ENCODE measurements at places on chromosomes 12 and 14.

DNA sequence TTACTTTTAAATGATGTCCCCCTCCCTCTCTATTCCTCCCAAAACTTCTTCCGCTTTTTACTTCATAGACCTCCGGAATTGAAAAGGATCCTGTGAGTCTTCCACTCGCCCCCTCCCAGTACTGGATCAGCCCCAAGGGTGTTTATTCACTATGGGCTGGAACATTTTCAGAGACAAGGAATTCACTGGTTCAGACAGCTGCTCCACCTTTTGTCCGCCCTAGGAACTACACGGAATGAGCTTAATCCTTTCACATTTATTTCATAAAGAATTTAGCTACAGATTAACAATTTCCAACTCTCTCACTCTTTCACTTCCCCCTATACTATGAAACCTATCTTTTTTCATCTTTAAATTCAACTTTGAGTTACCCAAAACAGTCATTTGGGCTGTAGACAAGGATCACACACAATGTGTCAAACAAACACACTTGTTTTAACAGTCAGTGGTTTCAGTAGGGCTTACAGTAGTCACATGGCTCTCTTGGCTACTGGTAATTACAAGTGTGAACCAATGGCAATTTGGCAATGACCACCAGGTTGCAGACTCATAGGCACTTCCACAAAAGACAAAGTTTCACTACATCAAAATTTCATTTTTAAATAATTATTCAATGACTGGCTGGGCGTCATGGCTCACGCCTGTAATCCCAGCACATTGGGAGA, 20.6 kb downstream of the CNIH1 start:
- peak; percentile 63 for DNase-seq

DNA sequence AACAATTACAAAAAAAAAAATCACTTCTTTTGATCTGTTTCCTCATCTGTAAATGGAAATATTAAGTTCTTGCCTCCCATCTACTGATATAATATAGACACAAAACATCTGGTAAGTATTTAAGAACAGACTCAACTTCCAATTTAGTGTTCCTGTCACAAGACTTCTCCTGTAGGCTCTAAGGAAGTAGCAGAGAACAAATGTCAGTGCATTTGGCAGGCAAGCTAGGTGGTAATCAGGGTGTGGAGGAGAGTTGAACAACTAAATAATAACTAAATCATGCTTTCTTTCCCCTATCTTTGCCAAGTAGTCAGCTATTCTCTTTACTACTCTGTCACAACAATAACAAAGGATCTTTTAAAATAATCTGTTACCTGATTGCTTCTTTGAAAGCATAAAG, 22.1 kb downstream of the BAZ1A start:
- no peak for DNase-seq

GRCh38 chr14:47148686-47149085, 497.1 kb upstream of the RPL10L start:
- no peak for DNase-seq

DNA sequence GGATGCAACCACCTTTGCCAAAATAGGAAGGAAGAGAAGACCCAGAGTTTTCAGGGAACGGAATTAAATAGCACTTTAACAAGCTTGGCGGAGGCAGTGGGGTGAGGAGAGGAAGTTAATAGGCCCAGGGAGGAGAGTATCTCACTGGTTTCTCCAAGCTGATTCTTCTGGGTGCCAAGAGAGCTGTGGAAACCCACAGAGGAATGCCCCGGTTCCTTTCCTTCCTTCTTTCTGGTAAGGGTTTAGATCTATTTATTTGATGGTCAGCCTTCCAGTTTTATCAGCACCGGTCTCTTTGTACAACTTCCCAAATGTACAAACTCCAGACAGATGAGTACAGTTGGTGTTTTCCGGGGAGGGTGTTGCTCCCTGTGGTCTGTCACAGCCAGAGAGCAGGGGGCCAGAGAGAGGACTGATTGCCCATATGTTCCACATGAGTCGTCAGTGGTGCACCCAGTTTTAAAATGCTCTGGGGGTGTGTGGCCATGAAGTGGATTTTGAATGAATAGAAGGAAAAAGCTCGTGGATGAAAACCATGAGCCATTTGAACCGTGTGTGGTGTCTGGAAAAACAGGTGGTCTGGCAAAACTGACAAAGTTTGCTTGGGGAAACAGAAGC, 26.6 kb downstream of the PRKCH start:
- no peak for DNase-seq

GRCh38 chr12:78959556-78959955, 95.0 kb downstream of the SYT1 start:
- no peak for DNase-seq

All from EL (cell line).